ENCODE measurements at places on chromosomes 7 and 10. TPM values are rescaled to one million over a fixed set of nuclear protein-coding genes. Genes with fewer than 3 reads are reported as not detected.

DNA sequence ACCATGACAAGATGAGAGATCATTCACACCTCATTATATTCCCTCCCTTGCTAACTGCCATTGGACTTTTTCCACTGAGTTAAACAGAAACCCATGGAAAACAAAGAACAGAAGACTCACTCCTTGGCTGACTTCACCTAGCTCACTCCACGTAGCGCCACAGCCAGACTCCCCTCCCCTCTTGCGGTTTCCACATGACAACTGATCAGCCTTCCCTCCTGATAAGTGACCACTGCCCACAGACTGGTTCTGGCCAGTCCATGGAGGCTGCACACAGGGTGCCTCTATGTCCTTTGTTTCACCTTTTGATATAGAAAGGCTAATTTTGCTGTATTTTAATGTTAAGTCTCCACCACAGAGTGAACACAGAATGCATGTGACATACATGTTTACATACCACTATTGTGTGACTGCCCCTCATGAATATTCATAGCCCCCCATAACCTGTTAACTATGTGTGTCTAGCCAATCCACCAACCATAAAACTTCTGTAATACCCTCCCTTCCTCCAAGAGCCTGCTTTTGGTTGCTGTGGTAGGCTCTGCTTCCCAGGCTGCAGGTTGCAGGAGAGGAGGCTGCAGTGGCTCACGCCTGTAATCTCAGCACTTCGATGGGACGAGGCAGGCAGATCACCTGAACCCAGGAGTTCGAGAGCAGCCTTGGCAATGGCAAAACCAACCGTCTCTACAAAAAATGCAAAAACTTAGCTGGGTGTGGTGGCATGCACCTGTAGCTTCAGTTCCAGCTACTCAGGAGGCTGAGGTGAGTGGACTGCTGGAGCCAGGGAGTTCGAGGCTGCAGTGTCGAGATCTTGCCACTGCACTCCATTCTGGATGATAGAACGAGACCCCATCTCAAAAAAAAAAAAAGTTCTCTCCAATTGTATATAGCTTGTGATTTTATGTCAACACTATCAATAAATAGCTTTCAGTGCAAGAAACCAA lies 10.0 kb upstream of the IFIT5 start:
- DNase-seq, result no peak

- no peak for DNase-seq
These were observed 109.5 kb downstream of the PARD3 start for GRCh38 chr10:34705563-34705962.

GRCh38 chr7:99098824-99099498 lies 44.9 kb downstream of the SMURF1 start:
- no peak for DNase-seq

Gene ODAD2
- not detected for total RNA-seq

- no peak for DNase-seq
These were observed 19.6 kb downstream of the RGS10 start for GRCh38 chr10:119522747-119523426.

DNA sequence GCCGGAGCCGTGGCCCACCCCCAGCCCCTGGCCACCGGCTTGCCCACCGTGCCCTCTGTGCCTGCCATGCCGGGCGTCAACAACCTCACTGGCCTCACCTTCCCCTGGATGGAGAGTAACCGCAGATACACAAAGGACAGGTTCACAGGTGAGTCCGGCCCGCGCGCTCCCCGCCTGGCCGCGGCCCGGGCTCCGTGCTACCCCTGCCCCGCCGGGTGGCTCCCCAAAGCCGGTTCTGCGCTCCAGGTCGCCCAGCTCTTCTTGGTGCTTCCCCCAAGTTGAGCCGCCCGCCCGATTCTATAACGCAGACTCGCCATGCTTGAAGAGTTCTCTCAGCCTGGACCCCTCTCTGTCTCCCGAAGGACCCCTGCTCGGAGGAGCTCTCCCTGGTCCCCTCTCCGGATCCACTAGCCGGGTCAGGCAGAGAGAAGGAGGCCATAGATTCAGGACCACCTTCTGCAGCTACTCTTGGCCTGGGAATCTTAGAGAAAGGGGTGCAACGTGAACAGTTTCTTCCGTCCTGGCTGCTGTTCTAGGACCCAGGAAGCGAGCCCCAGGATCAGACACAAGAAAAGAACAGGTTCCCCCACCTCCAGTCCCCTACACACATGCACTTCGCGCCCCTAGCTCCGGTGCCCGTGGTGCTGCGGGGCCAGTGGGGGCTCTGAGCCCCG lies 999 bp downstream of the TLX1 start:
- DNase-seq, result no peak

Gene GIMAP8
- total RNA-seq, result 8.0 TPM

DNA sequence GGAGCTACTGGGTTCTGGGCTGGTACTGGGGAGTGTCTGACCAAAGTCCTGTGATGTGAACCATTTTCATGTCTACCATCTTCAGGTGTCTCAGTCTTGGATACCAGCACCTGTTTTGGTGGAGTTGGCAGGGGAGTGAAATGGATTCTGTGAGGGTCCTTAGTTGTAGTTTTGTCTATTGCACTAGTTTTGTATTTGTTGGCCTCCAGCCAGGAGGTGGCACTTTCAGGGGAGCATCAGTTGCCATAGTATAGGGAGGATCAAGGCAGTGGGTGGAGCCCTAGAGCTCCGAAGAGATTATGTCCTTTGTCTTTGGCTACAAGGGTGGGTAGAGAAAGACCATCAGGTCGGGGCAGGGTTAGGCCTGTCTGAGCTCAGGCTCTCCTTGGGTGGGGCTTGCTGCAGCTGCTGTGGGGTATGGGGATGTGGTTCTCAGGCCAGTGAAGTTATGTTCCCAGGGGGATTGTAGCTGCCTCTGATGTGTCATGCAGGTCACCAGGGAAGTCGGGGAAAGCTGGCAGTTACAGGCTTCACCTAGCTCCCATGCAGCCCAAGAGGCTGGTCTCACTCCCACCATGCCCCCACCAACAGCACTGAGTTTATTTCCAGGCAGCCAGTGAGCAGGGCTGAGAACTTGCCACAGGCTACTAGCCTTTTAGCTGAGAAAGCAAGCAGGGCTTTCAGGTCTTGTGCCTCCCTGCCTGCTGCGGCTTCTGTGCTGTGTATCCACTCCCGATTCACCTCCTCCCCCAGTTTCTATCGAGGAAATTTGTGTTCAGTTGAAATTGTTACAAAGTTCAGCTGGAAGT lies 153.1 kb downstream of the ZNF365 start:
- DNase-seq, result no peak

GRCh38 chr7:28466341-28466740 lies 54.0 kb downstream of the CREB5 start:
- DNase-seq, result no peak

DNA sequence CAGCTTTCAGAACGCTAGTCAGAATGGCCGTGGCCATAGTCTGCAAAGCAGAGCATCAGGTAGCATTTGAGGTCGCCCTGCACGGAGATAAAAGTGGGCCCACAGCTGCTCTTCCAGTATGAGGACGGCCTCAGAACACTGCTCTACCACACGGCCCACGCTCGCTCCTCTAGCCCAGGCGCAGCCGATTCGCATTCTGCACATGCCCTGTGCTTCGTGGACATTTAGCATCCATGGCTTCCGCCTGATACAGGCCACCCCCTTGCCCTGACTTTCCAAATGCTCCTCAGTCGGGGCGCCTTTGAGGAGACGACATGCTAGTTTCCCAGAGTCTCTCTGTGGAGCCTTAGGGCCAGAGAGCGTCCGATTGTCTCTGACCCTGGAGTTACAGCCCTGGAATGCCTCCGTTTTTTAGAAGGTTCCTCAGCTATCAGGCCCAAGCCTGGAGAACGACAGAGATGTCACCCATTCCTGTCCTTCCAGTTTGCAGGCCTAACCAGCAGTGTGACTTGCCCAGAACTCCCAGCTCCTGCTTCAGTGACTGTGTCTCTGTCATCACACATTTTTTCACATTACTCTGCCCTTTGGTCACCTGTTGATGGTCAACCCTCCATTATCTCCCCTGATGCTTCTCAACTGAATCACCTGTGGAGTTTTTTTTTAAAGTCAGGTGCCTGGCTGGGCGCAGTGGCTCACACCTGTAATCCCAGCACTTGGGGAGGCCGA lies 14.3 kb downstream of the STRA8 start:
- no peak for DNase-seq

Gene PTPRE
- 63.9 TPM for total RNA-seq

GRCh38 chr10:11197266-11197712 lies 179.6 kb downstream of the CELF2 start:
- DNase-seq, result no peak

Gene ARMS2
- total RNA-seq, result not detected

Gene CFAP43
- total RNA-seq, result not detected

Gene RNF148
- not detected for total RNA-seq

DNA sequence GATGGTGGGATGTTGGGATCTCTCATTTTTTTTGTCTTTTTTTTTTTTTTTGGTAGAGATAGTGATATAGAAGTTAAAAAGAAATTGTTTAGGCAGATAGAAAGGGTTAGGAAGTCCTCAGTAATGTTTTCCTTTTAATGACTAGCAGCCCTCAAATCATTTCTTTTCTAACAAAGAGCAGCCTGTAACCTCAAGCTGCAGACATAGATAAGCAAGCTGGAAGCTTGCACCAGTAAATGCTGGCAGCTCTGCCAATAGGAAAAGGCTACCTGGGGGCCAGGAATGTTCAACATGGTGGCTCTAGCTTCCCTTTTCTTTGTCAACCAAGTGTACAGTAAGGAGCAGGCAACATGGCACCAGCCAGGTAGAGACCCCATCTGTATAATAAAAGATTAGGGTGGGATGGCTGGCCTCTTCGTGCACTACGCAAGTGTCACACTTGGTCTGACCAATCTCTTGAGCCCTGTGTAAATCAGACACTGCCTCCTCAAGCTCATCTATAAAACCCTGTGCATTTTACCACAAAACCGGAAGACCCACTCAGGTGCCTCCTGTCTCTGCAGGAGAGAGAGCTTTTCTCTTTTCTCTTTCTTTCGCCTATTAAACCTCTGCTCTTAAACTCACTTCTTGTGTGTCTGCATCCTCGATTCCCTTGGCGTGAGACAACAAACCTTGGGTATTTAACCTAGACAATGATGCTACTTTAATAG lies 212.9 kb downstream of the SNX10 start:
- DNase-seq, result no peak

GRCh38 chr10:79058899-79059841 lies 9.6 kb upstream of the ZMIZ1 start:
- DNase-seq, result no peak

Gene NPTX2
- total RNA-seq, result not detected
